ENCODE measurements at places on chromosomes 16 and 17. TPM values are rescaled to one million over a fixed set of nuclear protein-coding genes. Genes with fewer than 3 reads are reported as not detected.
A peak's percentile ranks its signal among the peaks of the same experiment; 100 is the strongest.

Gene FOXN1
- not detected for total RNA-seq

- DNase-seq = no peak
Observed at GRCh38 chr17:56653877-56654276, 60.4 kb downstream of the NOG start.

- no peak for DNase-seq
Observed at GRCh38 chr16:59214455-59214854, 480.3 kb upstream of the GOT2 start.

DNA sequence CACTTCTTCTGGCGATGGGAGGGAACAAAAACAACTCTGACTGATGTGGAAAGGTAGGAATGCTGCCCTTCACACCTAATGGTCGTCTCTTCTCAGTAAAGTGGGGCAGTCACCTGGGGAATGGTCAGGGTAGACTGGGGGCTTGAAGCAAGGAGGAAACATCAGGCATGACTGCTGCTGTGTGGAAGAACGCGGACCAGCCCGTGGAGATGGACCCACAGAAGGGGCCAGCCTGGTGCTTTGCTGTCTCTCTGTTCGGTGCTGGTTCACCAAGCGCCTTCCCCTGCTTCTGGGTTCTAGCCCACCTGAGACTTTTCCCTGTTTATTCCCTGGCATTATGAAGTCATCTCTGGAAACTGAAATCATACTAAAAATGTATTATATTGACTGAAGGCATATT lies 96.2 kb upstream of the DNAH17 start:
- DNase-seq = no peak

DNA sequence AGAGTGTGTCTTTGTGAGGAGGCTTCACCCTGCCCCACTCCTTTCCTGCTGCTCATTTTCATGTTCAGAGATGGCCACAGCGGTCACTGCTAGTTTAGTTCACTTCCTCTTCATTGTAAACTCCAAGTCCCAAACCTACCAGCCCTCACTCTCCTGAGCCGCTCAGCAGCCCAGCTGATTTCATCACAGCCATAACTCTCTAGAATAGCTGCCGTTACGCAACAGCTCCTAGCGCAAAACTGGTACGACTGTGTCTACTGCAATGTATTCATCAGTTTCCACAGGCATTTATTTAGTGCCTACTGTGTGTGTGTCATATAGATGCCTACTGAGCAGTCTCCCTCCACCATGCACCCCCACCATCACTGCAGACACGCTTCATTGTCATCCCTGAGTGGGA lies 233.5 kb upstream of the RPL38 start:
- DNase-seq = no peak

DNA sequence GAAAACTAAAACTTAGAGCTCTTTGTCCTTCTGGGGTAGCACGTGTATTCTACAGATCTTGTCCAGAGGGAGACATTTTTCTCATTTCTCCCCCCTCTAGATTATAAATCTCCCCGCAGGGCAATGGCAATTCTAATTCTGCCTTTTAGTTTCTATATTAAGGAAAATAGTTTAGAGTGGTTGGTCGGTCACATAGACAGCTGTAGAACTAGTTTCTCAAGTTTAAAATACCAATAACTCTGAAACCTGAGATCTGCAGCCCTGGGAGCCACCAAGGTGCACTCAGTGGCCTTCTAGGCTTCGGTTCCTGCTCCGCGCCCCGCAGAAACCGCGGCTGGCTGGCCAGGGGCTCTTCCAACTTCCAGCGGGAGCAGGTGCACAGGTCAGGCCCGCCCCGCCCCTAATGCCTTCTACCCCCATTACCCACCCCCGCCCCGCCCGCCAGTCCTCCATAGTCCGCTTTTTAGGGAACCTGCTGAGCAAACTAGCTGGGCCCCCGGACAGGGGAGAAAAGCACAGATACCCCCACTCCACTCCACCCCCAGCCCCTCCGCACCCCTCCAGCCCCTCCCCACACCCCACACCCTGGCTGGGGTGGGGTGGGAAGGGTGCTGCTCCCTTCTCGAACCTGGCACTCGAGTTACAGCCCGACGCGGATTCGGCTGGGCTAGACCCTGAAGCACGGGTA lies 431 bp downstream of the SLFN11 start:
- peak; percentile 28 for DNase-seq

DNA sequence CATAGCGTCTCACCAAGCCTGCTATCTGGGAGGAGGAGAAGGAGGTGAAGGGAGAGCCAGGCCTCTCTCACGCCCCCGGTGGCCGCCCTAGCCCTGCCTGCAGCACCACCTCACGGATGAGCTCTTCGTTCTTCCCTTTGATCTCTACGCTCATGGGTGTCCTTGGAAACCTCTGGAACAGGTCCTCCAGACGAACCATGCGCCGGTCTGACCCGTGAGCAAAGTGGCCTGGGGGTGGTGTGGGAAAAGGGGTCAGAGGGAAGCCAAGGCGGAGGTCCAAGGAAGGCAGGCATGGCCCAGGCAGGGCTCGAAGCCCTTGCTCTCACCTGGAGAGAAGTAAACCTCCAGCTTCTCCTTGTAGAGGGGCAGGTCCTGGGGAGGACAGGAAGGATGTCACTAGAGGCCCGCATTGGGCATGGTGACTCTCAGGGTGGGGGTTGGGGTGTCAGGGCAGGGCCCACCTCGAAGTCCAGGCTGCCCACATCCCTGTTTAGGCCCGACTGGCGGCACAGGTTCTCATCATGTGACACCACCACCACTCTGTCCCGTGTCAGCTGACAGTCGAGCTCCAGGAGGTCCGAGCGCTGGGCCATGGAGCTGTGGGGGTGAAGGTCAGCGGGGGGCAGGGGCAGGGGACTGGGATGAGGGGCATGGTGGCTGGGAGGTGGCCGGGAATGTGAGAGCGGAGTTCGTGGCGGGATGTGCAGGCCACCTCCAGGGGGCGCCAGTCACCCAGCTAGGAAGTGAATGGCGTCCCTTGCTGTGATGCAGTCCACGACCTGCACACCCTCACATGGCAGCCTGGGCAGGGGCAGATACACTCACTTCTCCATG lies 923 bp downstream of the GDPD3 start:
- DNase-seq = peak; percentile 46

GRCh38 chr17:1229349-1229899 lies 40.8 kb upstream of the BHLHA9 start:
- no peak for DNase-seq

Gene EPX
- not detected for total RNA-seq

GRCh38 chr17:73317513-73318426 lies 6.0 kb upstream of the CDC42EP4 start:
- no peak for DNase-seq

Gene OR1A1
- not detected for total RNA-seq

Gene HOXB1
- not detected for total RNA-seq

Gene CHD9NB
- total RNA-seq = not detected

- no peak for DNase-seq
Observed at GRCh38 chr17:76253841-76254240, 11.3 kb upstream of the UBALD2 start.

DNA sequence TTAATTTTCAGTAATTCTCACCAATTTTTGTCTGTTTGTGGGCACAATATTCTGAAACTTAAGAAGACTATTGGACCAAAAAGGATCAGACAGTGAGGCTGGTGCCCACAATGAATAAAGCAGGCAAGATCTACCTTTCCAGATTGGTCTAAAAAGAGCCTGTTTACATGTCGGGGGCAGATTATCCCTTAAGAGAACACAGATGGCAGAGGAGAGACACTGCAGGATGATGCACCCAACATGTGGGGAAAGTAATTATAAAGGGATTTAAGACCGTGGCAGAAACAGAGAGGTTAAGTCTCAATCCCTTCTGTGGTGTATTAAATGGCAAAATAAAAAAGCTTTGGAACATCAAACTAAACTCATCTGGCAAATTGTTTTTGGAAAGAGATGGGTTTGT lies 331.8 kb upstream of the CDH11 start:
- no peak for DNase-seq

Gene TBC1D3H
- total RNA-seq = not detected

Gene KRTAP9-2
- total RNA-seq = not detected

DNA sequence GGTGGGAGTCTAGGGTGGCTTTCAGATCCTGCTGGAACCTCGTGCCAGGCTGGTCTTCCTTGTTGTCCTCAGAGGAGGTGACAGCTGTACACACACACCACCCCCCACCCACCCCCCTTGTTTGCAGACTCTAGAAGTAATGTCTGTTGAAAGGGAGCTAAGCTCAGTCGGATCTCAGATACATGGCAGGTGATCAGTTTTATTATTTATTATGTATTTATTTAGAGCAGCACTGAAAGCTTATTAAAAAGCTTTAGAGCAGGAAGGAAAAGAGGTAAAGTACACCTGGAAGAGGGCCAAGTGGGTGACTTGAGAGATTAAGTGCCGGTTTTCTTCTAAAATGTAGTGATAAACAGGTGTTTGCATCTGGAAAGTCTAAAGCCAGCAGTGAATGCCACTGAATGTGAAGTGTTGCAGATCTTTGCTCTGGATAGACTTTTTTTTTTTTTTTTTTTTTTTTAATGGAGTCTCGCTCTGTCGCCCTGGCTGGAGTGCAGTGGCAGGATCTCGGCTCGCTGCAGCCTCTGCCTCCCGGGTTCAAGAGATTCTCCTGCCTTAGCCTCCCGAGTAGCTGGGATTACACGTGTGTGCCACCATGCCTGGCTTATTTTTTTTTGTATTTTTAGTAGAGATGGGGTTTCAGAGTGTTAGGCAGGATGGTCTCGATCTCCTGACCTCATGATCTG lies 40.2 kb downstream of the FOXK2 start:
- no peak for DNase-seq

GRCh38 chr17:16512011-16512410 lies 20.0 kb upstream of the LRRC75A start:
- no peak for DNase-seq

- no peak for DNase-seq
Observed at GRCh38 chr17:29958947-29959657, 17.7 kb downstream of the EFCAB5 start.

Gene SOX9
- total RNA-seq = 1.9 TPM

All from ovary (tissue), 10 donors.